ENCODE measurements at places on chromosomes 5 and 9. TPM values are rescaled to one million over a fixed set of nuclear protein-coding genes. Genes with fewer than 3 reads are reported as not detected.

Gene NUTM2G
- not detected for total RNA-seq

Gene TRAF2
- 5.8 TPM for total RNA-seq

Gene SLC6A3
- 0.22 TPM for total RNA-seq

Gene NOXA1
- total RNA-seq = 1.4 TPM

Gene NME5
- total RNA-seq = 0.34 TPM

Gene SV2C
- total RNA-seq = 0.17 TPM

Gene PCDHA1
- total RNA-seq = not detected

Gene TMEM8B
- total RNA-seq = 4.4 TPM

Gene ANKRD33B
- total RNA-seq = 5.6 TPM

Gene PCDHA6
- total RNA-seq = 0.22 TPM

Gene ARRDC1
- 23.6 TPM for total RNA-seq

Gene ARL10
- 4.4 TPM for total RNA-seq

Gene C9orf40
- 5.5 TPM for total RNA-seq

Gene LCN2
- total RNA-seq = not detected

Gene KIF24
- total RNA-seq = 1.4 TPM

Gene LOX
- 161 TPM for total RNA-seq

Gene CRAT
- total RNA-seq = 41.3 TPM

Gene SOWAHA
- total RNA-seq = 0.51 TPM

Gene SPATA31E1
- not detected for total RNA-seq

Gene LHX3
- total RNA-seq = not detected

Gene PCDHGA2
- total RNA-seq = 6.5 TPM
